Glutamatergic neuron (in vitro differentiated cells): ENCODE measurements at places on chromosomes 5 and 9. TPM values are rescaled to one million over a fixed set of nuclear protein-coding genes. Genes with fewer than 3 reads are reported as not detected.

Gene FUT7
- total RNA-seq, result 0.20 TPM

- no peaks in the 10 kb centered on the region for H3K36me3 ChIP-seq
- H3K27me3 ChIP-seq, result peaks cover 2% of the 10 kb centered on the region
- no peak overlapping the region for H3K27ac ChIP-seq
- peaks cover 5% of the 10 kb centered on the region for H3K4me1 ChIP-seq
- DNase-seq, result no peak
- no peak overlapping the region for H3K4me3 ChIP-seq
These were observed 265.0 kb downstream of the MARCHF11 start for GRCh38 chr5:15914638-15915037.

Gene C9orf153
- 0.27 TPM for total RNA-seq

DNA sequence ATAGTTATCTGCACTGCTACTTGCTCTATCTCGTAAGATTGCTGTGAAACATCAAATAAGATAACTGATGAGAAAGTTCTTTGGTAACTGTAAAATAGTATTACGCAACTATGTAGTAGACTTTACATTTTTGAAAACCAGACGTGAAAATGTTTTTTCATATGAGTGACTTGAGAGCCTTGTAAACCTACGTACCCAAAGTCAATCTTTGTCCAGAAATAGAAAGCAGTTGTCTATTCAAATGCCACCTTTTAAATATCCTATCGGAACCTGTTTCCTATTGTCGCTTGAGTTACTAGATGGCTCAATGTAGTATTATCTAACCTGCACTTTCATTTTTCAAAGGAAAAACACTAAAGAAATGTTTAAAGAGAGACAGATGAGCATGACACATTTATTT is 1.6 kb downstream of the FNIP1 start:
- no peaks in the 10 kb centered on the region for H3K36me3 ChIP-seq
- peak overlapping the region; percentile 80 for H3K4me3 ChIP-seq
- DNase-seq, result no peak
- peak overlapping the region; percentile 40 for H3K27ac ChIP-seq
- H3K4me1 ChIP-seq, result peaks cover 10% of the 10 kb centered on the region
- peaks cover 2% of the 10 kb centered on the region for H3K27me3 ChIP-seq

DNA sequence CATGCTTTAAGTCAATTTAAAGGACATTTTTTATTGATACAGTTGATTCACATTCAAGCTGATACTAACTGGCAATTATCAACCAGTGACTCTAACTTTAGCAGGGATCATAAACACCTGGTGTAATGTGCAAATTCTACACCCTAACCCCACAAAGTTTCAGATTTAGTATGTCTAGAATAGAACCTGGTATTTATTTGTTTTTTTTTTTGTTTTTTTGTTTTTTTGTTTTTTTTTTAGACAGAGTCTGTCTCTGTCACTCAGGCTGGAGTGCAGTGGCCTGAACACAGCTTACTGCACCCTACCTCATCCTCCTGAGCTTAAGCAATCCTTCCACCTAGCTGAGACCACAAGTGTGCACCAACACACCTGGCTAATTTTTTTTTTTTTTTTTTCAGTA is 311.2 kb upstream of the SEMA6A start:
- H3K4me3 ChIP-seq, result no peak overlapping the region
- peaks cover 4% of the 10 kb centered on the region for H3K27me3 ChIP-seq
- H3K4me1 ChIP-seq, result peaks cover 3% of the 10 kb centered on the region
- no peak for DNase-seq

Gene ANKRA2
- 18.8 TPM for total RNA-seq

DNA sequence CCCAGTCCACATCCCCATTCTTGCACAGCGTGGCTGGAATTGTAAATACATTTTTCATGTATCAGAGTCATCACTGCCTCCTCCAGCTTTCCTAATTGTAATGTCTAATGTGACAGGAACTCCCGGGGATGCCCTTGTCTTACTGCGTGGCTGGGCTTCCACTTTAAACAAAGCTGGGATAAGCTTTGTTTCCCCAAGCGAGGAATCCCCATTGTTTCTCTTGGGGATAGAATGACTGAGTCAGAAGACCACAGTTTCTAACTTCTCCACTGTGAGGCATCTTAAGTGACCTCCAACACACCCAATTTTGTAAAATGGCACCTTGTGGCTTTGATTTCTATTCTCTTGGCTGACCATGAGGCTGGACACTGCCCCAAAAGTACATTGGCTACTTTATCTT is 22.4 kb downstream of the ARPC5L start:
- H3K27me3 ChIP-seq, result peaks cover 5% of the 10 kb centered on the region
- no peak for DNase-seq
- H3K4me1 ChIP-seq, result peaks cover 12% of the 10 kb centered on the region
- H3K36me3 ChIP-seq, result no peaks in the 10 kb centered on the region

- no peak overlapping the region for H3K4me3 ChIP-seq
- no peaks in the 10 kb centered on the region for H3K36me3 ChIP-seq
- no peak for DNase-seq
- peaks cover 2% of the 10 kb centered on the region for H3K27me3 ChIP-seq
- H3K27ac ChIP-seq, result no peak overlapping the region
These were observed 64.0 kb downstream of the SFXN1 start for GRCh38 chr5:175542232-175542965.

- no peak for DNase-seq
- peaks cover 9% of the 10 kb centered on the region for H3K27me3 ChIP-seq
- no peaks in the 10 kb centered on the region for H3K4me1 ChIP-seq
- H3K27ac ChIP-seq, result no peak overlapping the region
- no peak overlapping the region for H3K4me3 ChIP-seq
- H3K36me3 ChIP-seq, result peaks cover 6% of the 10 kb centered on the region
These were observed 41.4 kb downstream of the CCDC180 start for GRCh38 chr9:97348871-97349270.

GRCh38 chr5:17679597-17680203 is 45.4 kb downstream of the TAF11L14 start:
- H3K4me3 ChIP-seq, result no peak overlapping the region
- DNase-seq, result no peak
- peaks cover 3% of the 10 kb centered on the region for H3K4me1 ChIP-seq
- no peaks in the 10 kb centered on the region for H3K27me3 ChIP-seq
- H3K36me3 ChIP-seq, result no peaks in the 10 kb centered on the region

- peaks cover 13% of the 10 kb centered on the region for H3K4me1 ChIP-seq
- no peak overlapping the region for H3K4me3 ChIP-seq
These were observed 92.4 kb downstream of the FRMD3 start for GRCh38 chr9:83445703-83446265.

GRCh38 chr5:10671041-10672008 is 89.7 kb downstream of the DAP start:
- no peak overlapping the region for H3K4me3 ChIP-seq
- H3K36me3 ChIP-seq, result peaks cover 10% of the 10 kb centered on the region
- DNase-seq, result no peak
- peaks cover 8% of the 10 kb centered on the region for H3K4me1 ChIP-seq

Gene GMCL2
- not detected for total RNA-seq

Gene CCIN
- 0.22 TPM for total RNA-seq

GRCh38 chr9:84393266-84393950 is 52.9 kb upstream of the SLC28A3 start:
- H3K4me3 ChIP-seq, result no peak overlapping the region
- H3K36me3 ChIP-seq, result no peaks in the 10 kb centered on the region
- DNase-seq, result no peak
- peaks cover 3% of the 10 kb centered on the region for H3K4me1 ChIP-seq

Gene ADCY2
- 3.8 TPM for total RNA-seq

- peaks cover 3% of the 10 kb centered on the region for H3K27me3 ChIP-seq
- H3K4me1 ChIP-seq, result peaks cover 22% of the 10 kb centered on the region
- H3K36me3 ChIP-seq, result peaks cover 3% of the 10 kb centered on the region
- no peak for DNase-seq
These were observed 88.8 kb upstream of the BRINP1 start for GRCh38 chr9:119458068-119458467.

DNA sequence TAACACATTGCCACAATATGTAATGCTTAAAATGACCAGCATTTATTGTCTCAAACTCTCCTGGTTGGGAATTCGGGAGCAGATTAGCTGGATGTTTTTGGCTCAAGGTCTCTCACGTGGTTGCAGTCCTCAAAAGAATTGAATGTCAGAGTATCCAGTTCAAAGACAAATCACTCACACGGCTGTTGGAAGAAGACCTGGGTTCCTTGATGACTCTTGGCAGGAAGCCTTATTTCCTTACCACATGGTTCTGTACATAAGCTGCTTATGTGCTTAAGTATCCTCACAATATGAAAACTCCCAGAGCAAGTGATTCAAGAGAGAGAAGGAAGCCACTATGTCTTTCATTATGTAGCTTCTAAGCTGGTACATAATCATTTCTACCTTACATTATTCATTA is 230.3 kb upstream of the PTPRD start:
- no peaks in the 10 kb centered on the region for H3K4me1 ChIP-seq
- H3K27ac ChIP-seq, result no peak overlapping the region
- H3K27me3 ChIP-seq, result no peaks in the 10 kb centered on the region
- DNase-seq, result no peak
- no peaks in the 10 kb centered on the region for H3K36me3 ChIP-seq
- no peak overlapping the region for H3K4me3 ChIP-seq

- H3K27ac ChIP-seq, result no peak overlapping the region
- H3K27me3 ChIP-seq, result peaks cover 1% of the 10 kb centered on the region
- H3K36me3 ChIP-seq, result peaks cover 14% of the 10 kb centered on the region
- H3K4me3 ChIP-seq, result no peak overlapping the region
These were observed 561.1 kb downstream of the MTRR start for GRCh38 chr5:8429778-8430758.

DNA sequence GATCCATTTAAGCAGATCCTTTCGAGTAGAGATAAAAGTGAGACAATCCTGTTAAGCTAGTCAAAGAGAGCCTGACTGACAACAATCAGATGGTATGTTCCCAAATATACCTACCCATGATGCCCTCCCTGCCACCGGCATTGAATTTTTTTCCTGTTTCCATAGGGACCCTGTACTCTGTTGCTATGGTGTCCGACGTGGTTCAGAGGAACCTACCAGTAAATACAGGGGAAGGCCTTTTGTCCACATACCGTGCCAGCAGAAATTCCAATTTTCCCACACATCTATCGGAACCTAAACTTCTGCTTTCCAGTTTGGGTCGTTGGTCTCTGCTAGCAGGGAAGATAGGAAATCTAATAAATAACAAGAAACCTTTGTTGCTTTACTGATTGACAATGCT is 64.7 kb downstream of the MEGF10 start:
- no peaks in the 10 kb centered on the region for H3K36me3 ChIP-seq
- no peaks in the 10 kb centered on the region for H3K4me1 ChIP-seq
- DNase-seq, result no peak
- H3K27me3 ChIP-seq, result peaks cover 2% of the 10 kb centered on the region
- H3K4me3 ChIP-seq, result no peak overlapping the region

- no peaks in the 10 kb centered on the region for H3K27me3 ChIP-seq
- no peaks in the 10 kb centered on the region for H3K36me3 ChIP-seq
These were observed 153.0 kb downstream of the FER start for GRCh38 chr5:108900668-108901067.

DNA sequence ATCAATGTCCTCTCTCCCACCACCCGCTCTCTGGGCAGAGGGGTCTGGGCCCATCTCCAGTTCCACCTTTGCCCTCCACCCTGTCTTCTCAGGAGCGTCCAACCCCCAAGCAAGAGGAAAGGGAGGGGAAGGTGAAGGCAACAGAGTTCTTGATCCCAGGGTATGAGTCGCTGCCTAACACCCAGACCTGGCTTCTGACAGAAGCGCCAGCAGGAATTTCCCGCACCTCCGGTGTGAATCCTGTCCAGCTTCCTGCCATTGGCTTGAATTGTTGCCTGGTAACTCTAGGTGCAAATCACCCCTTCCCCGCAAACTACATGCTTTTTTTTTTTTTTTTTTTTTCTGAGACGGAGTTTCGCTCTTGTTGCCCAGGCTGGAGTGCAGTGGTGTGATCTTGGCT is 84.2 kb upstream of the IER5L start:
- peaks cover 8% of the 10 kb centered on the region for H3K4me1 ChIP-seq
- H3K27ac ChIP-seq, result no peak overlapping the region
- no peak overlapping the region for H3K4me3 ChIP-seq
- no peak for DNase-seq
- H3K27me3 ChIP-seq, result peaks cover 11% of the 10 kb centered on the region

Gene S1PR3
- total RNA-seq, result 2.9 TPM

DNA sequence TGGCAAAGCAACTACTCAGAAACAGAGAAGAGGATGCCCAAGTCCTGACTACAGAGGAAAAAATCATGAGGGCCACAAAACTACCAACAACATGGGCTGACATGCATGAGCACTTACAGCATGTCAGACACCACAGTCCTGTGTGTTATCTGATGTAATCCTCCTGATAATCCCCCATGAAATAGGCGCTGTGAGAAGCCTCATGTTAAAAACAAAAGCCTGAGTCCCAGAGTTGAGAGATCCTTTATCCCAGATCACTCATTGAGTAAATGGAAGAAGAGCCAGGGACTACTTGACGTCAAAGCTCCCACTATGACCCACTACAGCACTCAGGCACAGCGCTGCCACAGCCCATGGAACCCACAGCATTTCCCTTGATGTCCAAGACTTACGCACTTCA is 7.2 kb upstream of the SPOCK1 start:
- peaks cover 2% of the 10 kb centered on the region for H3K4me1 ChIP-seq
- no peaks in the 10 kb centered on the region for H3K27me3 ChIP-seq
- no peak overlapping the region for H3K27ac ChIP-seq
- no peak overlapping the region for H3K4me3 ChIP-seq
- DNase-seq, result no peak

- peaks cover 4% of the 10 kb centered on the region for H3K36me3 ChIP-seq
- peaks cover 11% of the 10 kb centered on the region for H3K27me3 ChIP-seq
- H3K27ac ChIP-seq, result no peak overlapping the region
- peak overlapping the region; percentile 57 for H3K4me3 ChIP-seq
- peak; percentile 58 for DNase-seq
These were observed 1.2 kb upstream of the SQSTM1 start for GRCh38 chr5:179819296-179820126.

GRCh38 chr5:152271420-152271819 is 133.7 kb downstream of the NMUR2 start:
- H3K27ac ChIP-seq, result no peak overlapping the region
- peaks cover 3% of the 10 kb centered on the region for H3K4me1 ChIP-seq
- H3K36me3 ChIP-seq, result no peaks in the 10 kb centered on the region

DNA sequence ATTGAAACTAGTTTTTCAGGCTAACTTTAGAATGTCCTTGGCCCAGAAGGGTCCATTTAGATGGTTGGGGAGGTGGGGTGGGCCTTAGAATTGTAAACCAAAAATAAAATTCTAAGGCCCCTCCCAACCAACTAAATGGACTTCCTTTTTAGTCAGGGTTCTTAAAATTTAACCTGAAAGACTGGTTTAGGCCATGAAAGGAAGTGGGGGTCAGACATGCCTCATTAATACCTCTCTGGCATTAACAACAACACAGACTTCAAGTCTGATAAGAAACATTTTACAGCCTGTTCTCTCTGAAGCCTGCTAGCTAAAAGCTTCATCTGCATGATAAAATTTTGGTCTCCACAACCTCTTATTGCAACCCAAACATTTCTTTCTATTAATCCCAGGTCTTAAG is 65.5 kb upstream of the TNC start:
- H3K27ac ChIP-seq, result no peak overlapping the region
- no peaks in the 10 kb centered on the region for H3K27me3 ChIP-seq
- no peaks in the 10 kb centered on the region for H3K36me3 ChIP-seq
- H3K4me1 ChIP-seq, result no peaks in the 10 kb centered on the region
- DNase-seq, result no peak
